ENCODE measurements at places on chromosomes 3 and 15.

DNA sequence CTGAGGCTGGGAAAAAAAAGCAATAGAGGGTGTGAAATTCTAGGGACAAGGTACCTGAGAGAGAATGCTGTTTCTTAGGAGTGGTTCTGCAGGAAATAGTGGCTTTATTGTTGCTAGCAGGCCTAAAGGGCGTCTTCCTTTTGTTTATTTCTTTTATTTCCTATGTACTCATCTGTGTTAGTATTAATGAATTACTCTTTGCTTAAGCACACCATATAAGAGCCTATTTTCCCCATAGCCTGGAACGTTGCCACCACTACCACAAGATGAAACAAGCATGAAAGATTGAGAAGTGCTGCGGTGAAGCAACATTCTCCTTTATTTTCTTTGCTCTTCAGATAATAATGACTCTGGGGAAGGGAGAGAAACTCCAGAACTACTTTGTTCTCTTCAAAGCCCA lies 21.3 kb upstream of the GOLIM4 start:
- no peak for DNase-seq

DNA sequence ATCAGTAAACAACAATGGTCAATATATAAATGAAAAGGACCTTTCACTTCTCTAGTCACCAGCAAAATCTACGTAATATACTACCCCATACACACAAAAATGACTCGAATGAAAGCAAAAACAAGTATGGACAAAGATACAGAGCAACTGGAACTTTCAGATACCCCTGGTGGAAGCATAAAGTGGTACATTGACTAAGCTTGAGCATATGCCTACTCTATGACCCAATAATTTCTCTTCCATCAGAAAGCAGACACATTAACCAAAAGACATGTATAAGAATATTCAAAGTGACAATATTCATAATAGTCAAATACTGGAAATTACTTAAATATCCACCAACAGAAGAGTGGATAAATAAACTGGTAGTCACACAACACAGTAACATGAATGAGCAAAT lies 86.0 kb downstream of the EFL1 start:
- DNase-seq, result no peak

- no peak for DNase-seq
Measured at GRCh38 chr3:189338366-189338765, 166.6 kb downstream of the TPRG1 start.

DNA sequence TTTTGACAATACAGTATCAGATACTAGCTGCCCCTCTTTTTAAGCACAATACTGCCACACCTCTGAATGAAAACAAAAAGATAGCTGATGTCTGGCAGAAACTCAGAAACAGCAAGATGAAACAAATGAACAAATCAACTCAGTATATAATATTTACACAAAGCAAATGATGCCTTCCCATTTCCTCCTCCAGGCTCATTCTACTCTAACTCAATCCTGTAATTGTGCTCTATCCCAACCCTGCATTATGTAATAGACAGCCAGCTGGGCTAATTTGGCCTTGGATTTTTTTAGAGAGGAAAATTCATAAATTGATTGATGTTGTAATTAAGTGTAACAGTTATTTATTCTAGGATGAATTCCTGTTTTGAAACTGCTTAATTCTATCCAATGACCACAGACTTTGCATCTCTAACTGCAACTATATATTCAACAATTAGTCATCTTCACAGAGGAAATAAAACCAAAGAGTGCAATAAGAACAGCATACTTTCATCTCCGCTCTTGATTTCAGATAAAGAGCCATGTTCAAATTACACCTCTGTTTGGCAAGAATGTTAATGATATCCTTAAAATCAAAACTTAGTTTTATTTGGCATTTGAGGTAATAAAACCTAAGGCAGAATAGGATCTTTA lies 6.1 kb downstream of the ATG3 start:
- DNase-seq, result no peak

DNA sequence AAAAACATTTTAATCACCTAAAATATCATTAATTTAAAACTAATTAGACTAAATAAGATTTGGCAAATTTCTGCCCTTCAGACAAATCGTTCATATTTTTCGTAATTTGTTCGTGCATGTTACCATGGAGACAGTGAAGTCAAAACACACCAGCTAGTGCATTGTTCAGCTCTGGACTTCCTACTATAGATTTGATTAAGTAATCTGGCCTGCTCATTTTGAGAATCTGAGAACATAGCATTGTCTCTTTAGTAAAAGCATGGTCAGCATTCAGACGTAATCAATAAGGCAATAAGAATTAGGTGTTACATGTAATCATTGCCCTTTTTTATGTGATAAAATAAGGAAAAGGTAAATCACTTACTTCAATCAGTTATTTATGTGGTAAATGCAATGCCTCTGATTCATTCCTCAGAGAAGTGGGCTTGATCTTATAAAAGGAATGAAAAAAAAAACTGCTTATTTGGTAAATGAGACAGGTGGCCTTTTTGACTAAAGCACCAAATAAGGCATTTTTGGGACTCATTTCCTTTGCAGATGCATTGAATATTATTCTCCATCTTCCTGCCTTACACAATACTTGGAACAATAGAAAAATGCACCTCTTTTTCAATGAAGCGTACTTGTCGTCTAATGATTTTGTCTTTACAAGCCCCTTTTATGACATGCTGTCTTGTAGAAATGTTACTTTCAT lies 84.5 kb upstream of the FNDC3B start:
- DNase-seq, result no peak

DNA sequence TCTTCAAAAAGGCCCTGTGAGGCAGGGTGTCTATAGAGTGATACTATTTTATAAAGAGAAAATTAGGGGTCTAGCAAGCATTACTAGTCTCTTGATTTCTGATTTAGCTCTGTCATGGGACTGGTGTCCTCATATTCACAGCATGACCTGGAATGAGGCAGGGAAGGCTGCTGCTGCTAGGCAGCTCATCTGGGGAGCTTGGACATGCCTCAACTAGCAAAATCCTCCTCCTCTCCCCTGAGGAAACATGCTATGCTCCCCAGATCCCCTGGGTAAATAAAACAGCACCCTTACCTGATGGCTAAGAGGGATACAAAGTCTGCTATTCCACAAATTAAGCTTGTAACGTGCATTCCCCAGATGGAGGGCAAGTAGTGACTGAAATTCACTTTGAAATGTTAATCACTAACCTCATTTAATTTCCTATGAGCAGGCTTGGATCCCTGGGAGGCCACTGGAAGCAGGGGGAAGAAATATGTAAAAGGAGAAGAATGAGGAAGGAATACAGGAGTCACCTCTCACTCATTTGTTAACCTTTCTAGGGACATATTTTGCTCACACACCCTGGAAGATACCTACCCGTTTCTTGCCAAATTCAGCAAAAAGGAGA lies 709.4 kb downstream of the SQOR start:
- DNase-seq, result no peak

GRCh38 chr3:79415356-79415755 lies 352.4 kb downstream of the ROBO1 start:
- DNase-seq, result no peak
